ENCODE measurements at places on chromosomes 3 and 15.

DNA sequence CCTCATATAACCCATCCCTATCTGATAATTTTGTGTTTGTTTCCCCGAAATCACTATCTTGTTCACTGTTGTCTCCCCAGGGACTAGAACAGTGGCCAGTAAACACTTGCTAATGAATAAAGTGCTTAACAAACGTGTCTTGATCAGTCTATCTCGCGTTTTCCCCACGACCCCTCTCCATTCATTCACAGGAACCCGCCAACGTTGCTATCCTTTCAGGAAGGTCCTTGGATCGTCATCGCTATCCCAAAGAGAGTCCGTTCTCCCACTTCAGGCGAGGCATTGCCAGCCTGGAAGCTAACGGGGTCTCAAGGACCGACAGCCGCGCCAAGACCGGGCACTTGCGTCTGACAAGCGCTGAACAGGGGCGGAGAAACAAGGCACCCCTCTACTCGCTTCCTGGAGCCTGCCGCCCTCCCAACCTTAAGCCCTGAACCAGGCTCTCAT is 344 bp downstream of the LINS1 start:
- no peak for DNase-seq

GRCh38 chr3:21847005-21847404 is 96.0 kb upstream of the ZNF385D start:
- no peak for DNase-seq

GRCh38 chr3:107024551-107025026 is 352.6 kb upstream of the CCDC54 start:
- peak; percentile 45 for DNase-seq

DNA sequence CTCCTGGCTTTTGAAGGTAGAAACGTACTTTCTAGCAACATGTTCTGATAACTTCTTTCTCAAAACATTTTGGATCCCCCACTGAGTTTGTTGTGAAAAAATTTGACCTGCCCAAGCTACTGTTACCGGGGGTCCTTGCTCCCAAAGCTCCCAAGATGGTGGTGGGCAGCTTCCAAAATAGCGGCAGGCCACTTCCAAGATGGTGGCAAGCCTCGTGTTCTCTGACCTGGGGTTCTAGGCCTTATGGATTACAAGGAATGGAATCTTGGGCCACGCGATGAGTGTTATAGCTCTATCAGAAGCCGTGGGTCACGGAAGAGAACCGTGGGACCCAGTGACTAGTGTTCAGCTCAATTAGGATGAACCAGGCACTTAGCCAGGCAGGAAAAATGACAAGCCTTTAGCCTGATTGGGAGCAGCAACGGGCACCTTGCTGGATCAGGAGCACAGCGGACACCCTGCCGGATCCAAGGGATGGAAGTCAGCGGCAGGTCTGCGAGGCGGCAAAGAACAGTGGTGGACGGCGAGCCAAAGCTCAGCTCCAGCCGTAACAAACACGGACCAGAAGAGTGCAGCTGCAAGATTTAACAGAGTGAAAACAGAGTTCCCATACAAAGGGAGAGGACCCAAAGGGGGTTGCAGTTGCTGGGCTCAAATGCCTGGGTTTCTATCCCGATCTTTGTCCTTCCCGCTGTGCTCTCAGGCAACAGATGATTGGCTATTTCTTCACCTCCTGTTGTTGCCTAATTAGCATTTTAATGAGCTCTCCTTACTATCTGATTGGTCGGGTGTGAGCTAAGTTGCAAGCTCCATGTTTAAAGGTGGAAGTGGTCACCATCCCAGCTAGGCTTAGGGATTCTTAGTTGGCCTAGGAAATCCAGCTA is 133.3 kb downstream of the WDR72 start:
- no peak for DNase-seq

GRCh38 chr3:157793745-157794144 is 290.5 kb upstream of the VEPH1 start:
- no peak for DNase-seq

GRCh38 chr3:40756500-40756899 is 231.7 kb downstream of the ZNF621 start:
- no peak for DNase-seq

GRCh38 chr3:24012589-24013269 is 67.6 kb downstream of the NR1D2 start:
- no peak for DNase-seq

DNA sequence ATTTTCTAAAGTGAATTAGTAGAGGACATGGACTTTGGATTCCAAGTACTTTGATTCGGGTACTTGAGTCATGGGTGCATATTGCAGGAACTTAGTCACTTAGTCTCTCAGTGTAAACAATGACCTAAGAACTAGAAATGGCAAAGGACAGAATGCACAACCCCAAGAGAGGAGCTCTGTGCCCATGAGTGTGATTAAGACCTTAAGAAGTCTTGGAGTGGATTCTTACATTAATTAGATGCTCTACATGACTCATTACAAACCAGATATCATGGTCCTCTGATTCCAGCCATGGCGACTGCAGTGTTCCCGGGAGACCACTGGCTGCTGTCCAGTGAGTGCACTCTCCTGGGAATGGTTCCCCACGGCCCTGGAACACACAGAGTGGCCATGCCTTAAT is 251.5 kb downstream of the GABRG3 start:
- DNase-seq, result no peak

- no peak for DNase-seq
Measured at GRCh38 chr3:38059148-38059547, 20.1 kb downstream of the DLEC1 start.

DNA sequence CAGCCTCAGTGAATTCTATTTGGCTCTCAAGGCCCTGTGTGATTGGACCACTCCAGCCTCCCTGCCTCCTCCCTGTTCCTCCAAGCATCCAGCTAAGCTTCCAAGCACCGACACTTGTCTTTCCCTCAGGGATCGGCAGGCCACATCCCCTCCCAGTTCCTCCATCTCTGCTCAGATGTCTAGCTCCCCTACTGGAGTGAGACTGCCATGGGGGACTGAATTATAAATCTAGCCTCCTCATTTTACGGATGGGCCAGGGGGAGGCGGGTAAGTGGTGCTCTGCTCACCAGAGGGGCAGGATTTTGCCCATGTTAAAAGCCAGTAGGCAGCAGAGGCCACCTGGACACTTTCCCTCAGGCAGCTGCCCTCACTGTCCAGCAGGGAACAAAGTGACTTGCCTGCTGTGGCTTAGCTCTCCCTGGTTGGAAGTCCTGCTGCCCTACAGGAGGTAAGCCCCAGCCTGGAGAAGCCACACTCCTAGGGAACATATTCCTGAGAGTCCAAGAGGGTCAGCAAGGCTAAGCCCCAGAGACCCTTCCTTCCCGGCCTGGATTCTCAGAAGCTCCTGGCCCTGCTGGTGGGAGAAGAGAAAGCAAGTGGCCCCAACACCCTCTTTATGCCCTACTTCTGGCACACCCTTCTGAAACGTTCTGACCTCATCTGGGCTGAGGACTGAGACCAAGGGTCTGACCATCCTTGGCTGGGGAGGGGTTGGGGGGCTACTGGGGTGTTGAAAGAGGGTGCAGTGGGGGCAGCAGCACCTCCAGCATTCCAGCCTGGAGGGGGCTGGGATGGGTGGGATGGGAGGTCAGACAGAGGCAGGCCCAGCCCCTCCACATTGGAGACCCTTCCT is 9.1 kb upstream of the HHATL start:
- DNase-seq, result no peak

- no peak for DNase-seq
Measured at GRCh38 chr15:28002867-28003266, 96.2 kb downstream of the OCA2 start.

DNA sequence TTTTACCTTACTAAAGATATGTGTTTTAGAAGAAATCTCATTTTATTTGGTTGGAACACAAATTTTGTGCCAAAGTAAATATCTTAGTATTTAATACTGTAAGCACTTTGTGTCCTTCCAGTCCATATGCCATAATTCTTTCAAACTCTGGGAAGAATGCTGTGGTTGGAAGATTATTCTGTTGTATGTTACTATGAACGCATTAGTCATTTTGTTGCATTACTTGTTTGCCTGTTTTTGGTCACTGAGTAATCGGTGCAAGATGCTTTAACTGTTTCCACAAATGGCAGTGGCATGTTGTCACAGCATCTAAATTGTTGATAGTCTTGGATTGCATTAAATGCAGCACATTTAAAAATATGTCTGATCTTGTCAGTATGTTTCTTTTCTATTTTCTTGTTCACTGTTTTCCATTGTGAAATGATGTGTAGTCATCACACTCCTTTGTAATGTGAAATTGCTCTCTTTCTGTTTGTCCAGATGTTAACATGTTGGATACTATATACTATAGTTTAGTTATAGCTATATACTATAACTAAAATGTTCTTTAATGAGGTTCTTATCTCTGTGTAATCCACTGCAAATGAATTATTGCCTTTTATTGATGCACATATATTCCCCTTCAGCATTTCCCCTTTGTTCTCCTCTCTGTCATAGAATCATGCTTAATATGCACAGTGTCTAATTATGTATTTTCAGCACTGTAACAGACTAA is 89.9 kb upstream of the FLNB start:
- no peak for DNase-seq

- no peak for DNase-seq
Measured at GRCh38 chr15:43483297-43484128, 9.4 kb downstream of the TP53BP1 start.

- no peak for DNase-seq
Measured at GRCh38 chr3:43341788-43342187, 55.4 kb downstream of the SNRK start.

DNA sequence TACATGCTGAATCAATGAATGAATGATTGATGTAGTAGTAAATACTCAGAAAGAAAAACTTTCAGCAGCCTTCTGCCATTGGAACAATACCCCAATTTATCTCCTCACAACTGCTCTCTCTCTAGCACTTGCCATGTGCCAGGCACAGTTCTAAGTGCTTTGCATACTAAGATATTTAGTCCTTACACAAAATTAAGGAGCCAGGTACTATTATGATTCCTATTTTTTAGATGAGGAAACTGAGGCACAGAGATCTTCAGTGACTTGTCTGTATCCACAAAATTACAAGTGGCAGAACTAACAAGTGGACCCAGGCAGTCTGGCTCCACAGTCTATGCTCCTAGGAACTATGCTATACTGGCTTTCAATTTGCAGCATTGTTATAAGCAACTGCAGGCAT is 279.2 kb downstream of the LSAMP start:
- no peak for DNase-seq

GRCh38 chr3:43932921-43933320 is 242.2 kb downstream of the ABHD5 start:
- DNase-seq, result peak; percentile 56

GRCh38 chr3:137746808-137747207 is 17.3 kb upstream of the SOX14 start:
- DNase-seq, result no peak

- no peak for DNase-seq
Measured at GRCh38 chr3:157064402-157064801, 95.5 kb downstream of the CCNL1 start.

DNA sequence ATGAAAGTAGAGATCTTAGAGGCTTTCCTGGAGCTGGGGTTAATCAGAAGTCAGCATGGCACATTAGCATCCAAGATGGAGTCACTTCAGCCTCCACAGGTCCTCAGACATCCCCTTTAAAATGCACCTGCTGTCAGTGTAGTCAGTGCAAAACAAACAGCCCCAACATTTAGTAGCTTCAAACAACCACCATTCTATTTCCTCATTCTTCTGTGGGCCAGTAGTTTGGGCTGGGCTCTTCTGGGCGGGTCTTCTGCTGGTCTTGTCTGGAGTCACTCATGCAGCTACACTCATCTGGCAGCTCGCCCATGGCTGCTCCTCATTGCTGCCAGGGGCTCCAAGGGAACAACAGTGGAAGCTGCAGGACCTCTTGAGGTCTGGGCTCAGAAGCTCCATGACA is 99.9 kb downstream of the TLE3 start:
- DNase-seq, result no peak

DNA sequence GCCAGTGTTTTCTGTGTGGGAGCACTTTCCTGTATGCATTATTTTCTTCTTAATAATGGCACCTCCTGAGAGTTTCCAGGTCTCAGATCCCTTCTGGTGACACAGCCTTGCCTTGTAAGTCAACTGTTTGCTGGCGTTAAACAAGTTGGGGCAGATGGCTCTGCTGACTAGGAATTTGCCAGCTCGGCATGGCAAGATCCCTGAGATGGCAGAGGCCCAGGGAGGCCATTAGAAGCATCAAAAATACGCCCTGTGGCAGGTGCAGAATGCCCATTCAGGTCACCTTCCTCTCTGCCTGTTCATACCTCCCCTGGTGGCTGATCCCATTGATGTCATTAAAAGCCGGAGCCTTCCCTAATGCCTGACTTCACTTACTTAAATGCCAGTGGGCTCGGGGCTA is 320.9 kb upstream of the CTDSPL start:
- DNase-seq, result no peak

DNA sequence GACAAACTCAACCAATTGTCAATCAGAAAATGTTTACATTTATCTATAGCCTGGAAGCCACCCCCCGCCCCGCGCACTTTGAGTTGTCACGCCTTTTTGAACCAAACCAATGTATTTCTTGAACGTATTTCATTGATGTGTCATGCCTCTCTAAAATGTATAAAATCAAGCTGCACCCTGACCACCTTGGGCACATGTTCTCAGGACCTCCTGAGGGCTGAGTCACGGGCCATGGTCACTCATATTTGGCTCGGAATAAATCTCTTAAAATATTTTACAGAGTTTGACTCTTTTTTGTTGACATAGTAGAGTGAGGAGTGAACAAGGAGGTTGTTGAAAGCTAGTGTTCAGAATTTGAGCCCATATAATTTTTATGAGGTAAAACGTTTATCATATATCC is 6.5 kb downstream of the MCTP2 start:
- no peak for DNase-seq

DNA sequence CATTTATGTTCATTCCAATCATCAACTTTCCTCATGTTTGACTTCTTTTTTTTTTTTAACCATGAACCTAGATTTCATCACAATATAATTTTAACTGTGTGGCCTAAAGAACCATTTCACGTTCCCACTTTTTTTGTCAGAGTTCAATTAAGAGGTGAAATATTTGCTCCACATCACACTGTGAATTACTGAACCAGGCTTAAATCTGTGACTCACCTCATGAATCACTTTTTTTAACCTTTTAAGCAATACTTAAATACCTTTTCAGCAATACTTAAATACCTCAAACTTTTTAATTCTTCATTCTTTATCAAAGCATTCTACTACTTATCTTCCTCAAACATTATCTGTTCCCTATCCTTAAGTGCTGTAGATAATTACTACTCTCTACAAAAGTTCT is 137.6 kb downstream of the SI start:
- no peak for DNase-seq

DNA sequence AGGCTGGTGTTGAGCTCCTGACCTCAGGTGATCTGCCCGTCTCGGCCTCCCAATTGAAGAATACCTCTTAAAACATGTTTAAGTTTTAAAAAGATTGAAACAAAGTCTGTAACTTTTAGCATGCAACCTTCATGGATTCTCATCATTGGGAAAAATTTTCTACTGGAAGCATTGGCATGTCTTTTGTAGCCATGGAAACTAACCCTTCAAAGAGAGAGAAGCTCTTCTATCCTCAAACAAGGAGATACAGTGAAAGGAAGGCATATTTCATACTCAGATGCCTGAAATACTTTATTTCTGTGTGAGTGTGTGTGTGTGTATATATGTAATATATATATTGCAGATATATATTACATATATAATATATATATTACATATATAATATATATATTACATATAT is 154.9 kb downstream of the CHDH start:
- no peak for DNase-seq
